ENCODE measurements at places on chromosomes 11 and 22. TPM values are rescaled to one million over a fixed set of nuclear protein-coding genes. Genes with fewer than 3 reads are reported as not detected.

GRCh38 chr11:9120664-9121468 lies 29.5 kb upstream of the SCUBE2 start:
- DNase-seq = no peak

The NPAT gene
- 12.4 TPM for total RNA-seq

GRCh38 chr22:47171441-47172221 lies 409.2 kb downstream of the TBC1D22A start:
- DNase-seq = no peak

DNA sequence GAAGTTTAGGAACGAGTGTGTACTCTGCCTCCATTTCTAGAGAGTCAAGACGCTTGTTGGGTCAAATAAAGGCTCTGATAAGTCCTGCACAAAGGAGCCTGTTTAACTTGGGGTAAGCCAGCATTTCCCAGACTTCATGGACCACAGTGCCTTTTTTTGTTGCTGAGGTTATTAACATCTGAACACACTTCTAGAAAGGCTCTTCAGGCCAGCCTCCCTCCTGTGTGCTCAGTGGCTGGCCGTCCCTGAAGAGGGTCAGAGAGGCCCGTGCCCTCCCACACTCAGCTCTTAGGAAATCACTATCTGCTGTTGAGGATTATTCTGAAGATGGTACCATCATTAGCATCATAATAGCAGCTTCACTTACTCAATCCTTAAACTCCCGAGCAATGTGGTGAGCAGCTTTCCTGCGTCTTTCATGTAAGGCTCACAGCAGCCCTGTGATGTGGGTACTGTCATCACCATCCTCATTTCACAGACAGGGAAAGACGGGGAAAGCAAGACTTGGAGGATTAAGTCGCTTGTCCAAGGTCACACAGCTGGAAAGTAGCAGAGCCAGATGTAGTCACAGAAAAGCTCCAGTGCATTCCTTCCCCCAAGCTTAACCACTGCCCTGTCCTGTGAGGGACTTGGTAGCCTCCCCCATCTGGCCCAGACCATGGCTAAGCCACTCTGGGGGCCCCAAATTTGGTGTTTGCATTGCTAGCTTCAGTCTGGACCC lies 71.3 kb downstream of the TSPAN18 start:
- no peak for DNase-seq

- DNase-seq = no peak
Measured at GRCh38 chr11:32658639-32659406, 75.2 kb downstream of the EIF3M start.

The KLHL35 gene
- not detected for total RNA-seq

GRCh38 chr11:133467686-133468085 lies 64.6 kb downstream of the OPCML start:
- no peak for DNase-seq

DNA sequence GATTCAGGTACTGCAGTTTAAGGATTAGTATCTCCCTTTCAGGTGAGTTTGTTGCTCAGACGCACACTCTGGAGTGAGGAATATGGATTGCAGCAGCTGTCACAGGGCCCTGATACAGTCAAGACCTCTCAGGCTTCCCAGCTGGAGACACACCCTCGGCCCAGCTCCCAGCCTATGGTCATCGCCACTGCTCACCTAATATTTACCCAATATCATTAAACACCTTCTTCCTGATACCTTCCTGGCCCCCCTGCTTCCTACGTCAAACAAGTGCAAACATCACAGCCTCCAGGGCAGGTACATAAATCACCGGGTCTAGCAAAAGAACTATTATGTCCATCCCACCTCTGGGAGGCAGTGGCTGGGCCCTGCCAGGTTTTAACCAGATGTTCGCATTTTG lies 213.3 kb downstream of the MN1 start:
- DNase-seq = no peak

The MMP11 gene
- 2.0 TPM for total RNA-seq

The ARHGAP32 gene
- total RNA-seq = 8.0 TPM

The MRPL17 gene
- total RNA-seq = 86.2 TPM

The NTM gene
- 21.3 TPM for total RNA-seq

The PGR gene
- not detected for total RNA-seq

- DNase-seq = peak; percentile 69
Measured at GRCh38 chr22:39474351-39475111, 17.7 kb downstream of the MGAT3 start.

DNA sequence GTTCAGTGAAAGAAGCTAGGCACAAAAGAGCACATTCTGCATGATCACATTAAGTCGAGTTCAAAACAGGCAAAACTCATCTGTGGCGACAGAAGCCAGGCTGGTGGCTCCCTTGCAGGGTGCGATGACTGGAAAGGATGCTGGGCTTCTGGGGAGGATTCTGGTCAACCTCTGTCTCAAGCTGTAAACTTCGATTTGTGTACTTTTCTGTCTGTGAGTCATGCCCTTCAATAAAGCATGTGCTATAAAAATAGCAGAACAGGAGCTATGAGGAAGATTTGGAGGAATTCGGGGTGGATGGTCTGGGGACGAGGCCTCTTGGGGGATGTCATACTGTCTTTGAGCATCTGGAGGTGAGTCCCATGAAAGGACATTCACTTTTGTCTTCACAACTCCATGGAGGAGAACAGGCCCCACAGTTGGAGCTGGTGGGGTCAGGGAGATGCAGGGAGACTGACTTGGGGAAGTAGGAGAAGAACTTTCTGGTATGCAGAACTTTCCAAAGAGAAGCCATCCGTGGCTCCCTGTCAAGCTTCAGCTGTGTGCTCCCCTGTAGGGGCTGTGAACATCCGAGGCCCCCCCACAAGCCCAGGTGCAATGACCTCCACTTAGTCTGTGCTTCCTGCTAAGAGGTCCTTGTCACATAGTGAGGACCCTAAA lies 77.8 kb upstream of the LINC01488 start:
- DNase-seq = peak; percentile 65

DNA sequence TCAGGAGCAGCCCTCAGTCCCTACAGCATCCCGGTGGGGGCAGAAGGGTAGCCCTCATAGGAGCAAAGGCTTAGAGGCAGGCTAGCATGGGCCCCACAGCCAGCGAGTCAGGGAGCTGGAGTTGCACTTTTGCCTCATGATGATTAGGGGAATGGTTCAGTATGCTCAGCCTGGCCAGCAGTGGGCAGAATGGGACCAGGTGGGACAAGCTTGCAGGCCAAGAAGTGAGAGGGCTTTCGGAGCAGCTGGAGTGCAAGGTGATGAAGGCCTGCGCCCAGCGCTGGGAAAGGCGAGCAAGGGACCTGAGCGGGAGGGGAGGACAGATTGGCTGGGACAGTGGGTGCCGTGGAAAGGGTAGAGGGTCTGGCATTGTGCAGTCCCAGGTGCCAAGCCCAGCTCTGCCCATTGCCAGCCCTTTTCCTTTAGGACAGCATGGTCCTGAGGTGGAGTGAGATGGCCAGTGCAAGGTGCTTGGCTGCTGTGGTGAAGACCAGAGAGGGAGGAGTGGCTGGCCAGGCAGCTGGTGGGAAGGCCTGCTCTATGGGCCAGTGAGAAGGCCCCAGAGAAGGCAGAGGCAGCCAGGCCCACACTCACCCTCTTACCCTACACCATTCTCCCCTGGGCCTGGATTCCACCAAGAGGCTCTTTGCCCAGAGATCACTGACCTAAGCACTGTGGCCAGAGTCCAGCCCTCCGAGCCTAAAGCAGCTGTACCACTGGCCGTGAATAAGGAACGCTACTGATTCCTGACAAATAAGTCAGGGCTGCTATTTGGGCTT lies 47.9 kb upstream of the SUSD2 start:
- DNase-seq = no peak

The OR2AG2 gene
- total RNA-seq = 0.09 TPM

The DCHS1 gene
- total RNA-seq = 1.3 TPM

The OR4A16 gene
- total RNA-seq = not detected

The CRYBB3 gene
- not detected for total RNA-seq

- no peak for DNase-seq
Measured at GRCh38 chr22:42676059-42676607, 26.9 kb upstream of the CYB5R3 start.

DNA sequence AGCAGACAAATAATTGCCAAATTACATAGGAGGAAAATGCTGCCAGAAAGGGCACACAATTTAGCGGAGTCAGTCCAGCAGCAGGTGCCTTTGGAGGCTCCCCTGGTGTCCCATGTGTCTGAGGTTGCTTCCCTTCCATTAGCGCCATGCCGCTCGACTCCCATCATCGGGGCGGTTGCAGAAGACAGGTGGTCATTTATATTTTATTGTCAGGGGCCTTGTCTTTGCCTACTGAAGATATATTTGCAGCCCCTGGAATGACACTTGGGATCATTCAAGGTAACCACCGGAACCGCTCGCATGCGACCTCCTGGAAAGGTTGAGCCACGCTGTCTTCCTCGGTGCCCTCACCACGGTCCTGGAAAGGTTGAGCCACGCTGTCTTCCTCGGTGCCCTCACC lies 298.3 kb downstream of the TBC1D22A start:
- no peak for DNase-seq

The CDKN1C gene
- 0.23 TPM for total RNA-seq

- no peak for DNase-seq
Measured at GRCh38 chr11:115247361-115247760, 256.9 kb downstream of the CADM1 start.

DNA sequence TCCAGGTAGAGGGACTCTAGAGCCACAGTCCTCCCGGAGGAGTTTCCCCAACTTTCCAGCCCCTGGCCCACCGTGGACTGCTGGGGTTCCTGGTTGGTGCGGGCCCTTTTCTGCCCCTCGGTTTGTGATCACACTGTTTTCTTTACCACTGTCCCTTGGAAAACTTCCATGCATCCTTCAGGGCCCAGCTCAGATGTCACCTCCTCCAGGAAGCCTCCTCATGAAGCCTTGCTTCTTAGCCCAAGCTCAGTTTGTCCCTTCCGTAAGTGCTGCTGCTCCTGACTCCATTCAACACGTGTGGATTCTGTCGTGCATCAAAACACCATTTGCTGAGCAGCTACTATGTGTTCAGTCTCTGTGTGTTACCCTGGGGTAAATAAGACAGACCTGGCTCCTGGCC lies 15.9 kb upstream of the TPCN2 start:
- DNase-seq = no peak

DNA sequence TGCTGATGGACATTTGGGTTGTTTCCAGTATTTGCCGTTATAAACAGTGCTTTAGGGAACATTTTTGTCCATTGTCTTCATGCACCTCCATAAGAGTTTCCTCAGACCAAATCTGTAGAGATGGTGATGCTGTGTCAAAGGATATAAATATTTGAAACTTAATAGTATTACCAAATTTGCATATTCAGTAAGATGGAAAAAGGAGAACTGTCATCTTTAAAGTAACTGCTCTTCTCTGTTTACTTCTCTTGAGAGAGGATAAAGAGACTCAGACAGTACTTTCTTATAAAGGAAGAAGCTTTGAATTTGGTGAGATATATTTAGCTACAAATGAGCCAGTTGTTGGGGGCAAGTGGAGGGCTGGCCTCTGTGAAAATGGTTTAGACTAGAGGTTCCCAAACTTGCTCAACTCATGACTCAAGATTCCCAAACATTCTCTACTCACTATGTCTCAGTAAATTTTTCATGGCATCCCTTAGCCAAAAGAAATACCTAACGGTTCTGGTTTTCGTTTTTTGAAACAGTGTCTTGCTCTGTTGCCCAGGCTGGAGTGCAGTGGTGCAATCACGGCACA lies 26.2 kb downstream of the SHISA8 start:
- DNase-seq = no peak

DNA sequence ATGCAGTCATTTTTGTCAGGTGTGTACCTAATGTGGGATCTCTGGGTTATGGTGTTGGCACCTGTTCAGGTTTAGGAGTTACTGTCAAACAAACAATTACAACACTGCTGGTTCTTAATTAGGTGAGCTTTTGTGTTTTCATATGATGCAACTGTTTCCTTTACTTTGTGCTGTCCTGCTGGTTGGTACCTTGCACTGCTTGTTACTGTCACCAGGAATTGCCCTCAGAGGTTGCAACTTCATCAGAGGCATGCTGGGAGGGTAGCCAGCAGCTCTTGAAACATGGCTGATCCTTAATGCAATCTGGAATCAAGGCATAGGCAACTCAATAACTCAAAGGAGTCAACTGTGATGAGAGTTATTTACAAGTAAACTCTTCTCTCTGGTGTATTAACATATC lies 400.3 kb downstream of the MIAT start:
- DNase-seq = no peak

The OR56A1 gene
- total RNA-seq = not detected

The CD3D gene
- total RNA-seq = not detected

The KRTAP5-8 gene
- not detected for total RNA-seq

DNA sequence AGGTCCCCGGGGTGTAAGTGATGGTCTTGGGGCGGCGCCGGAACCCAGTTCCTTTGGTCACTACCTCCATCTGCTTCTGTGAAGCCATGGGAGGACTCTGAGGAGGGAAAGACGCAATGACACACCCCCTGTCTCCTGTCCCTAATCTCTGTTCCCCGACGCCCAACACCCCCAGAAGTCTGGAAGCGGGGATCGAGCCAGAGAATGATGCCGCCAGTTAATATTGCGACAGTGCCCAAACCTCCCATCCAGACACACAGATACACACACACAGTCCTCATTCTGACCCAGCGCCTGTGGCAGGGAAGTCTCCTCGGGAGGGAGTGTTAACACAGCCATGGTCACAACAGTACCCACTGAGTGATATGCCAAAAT lies 352 bp downstream of the C22orf23 start:
- DNase-seq = peak; percentile 33

DNA sequence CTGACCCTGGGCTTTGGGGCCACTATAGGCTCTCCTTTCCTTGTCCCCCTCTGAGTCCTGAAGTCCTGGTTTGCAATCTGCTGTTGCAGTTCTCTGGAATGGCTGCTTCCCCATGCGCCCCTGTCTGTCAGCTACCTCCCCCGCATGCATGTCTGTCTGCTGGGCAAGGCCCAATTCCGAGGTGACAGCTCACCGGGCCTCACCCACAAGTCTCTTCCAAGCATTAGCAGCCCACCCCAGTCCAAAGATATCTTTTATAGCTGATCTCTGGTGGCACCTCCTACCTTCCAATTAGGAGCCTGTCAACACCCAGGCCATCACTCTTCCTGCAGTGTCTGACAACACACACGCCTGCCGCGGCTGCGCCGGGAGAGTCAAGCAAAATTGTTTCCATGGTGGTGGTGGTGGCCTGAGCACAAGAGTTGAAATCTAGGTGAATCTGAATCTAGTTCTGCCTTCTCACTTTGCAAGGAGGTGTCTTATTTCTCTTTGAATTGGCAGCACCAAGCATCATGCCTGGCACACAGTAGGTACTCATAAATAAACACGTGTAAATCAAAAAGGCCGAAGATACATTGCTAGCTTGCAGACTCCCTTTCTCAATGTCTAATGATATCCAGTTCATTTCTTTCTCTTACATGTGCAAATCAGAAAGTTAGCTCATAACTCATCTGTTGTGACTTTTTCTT lies 1.2 kb upstream of the LMO2 start:
- no peak for DNase-seq

GRCh38 chr11:128302425-128303186 lies 284.8 kb downstream of the ETS1 start:
- no peak for DNase-seq

GRCh38 chr22:42645341-42645937 lies 3.8 kb downstream of the CYB5R3 start:
- no peak for DNase-seq

The DEFB131B gene
- not detected for total RNA-seq

The CARD16 gene
- total RNA-seq = 11.2 TPM

GRCh38 chr11:24373516-24373915 lies 123.3 kb upstream of the LUZP2 start:
- DNase-seq = no peak

GRCh38 chr22:36334081-36334820 lies 53.5 kb downstream of the MYH9 start:
- no peak for DNase-seq

The USP2 gene
- 0.50 TPM for total RNA-seq

- DNase-seq = no peak
Measured at GRCh38 chr11:60951904-60952741, at the start of gene SLC15A3. Gene SLC15A3 (minus strand): TSS chr11:60952176. CDS start chr11:60951551, 625 bp downstream.
